Caki2 (cell line): ENCODE measurements at places on chromosomes 13 and 19.

GRCh38 chr19:31598730-31599238 lies 249.5 kb upstream of the TSHZ3 start:
- no peak for DNase-seq

DNA sequence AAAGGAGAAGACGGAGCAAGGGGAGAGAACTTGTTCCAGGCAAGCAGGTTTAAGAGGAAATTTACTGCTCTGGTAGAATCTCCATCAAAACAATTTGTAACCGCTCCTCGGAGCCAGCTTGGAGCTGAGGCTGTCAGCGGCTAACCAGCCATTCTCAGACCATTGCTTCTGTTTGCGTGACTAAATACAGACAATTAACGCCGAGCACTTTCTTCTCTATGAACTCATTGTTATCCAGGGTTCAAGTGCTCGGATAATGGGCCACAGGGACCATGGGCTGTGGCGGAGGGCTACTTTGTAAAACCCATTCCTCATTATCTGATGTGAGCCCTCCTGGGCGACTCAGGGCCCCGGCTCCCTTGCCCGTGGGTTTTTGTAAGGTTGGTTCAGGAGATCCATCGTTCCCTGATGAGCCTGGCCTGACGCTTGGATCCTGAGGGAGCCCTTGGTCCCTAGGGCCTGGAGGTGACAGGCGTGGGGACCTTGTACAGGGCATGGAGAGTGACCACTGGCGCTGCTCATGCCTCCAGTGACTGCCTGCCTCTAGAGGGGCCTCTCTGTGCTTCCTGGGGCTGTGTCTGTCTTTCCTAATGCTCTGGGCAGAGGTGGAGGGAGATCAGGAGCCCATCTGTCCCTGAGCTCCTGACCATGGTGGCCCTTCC lies 61.5 kb upstream of the ZNF536 start:
- no peak for DNase-seq

DNA sequence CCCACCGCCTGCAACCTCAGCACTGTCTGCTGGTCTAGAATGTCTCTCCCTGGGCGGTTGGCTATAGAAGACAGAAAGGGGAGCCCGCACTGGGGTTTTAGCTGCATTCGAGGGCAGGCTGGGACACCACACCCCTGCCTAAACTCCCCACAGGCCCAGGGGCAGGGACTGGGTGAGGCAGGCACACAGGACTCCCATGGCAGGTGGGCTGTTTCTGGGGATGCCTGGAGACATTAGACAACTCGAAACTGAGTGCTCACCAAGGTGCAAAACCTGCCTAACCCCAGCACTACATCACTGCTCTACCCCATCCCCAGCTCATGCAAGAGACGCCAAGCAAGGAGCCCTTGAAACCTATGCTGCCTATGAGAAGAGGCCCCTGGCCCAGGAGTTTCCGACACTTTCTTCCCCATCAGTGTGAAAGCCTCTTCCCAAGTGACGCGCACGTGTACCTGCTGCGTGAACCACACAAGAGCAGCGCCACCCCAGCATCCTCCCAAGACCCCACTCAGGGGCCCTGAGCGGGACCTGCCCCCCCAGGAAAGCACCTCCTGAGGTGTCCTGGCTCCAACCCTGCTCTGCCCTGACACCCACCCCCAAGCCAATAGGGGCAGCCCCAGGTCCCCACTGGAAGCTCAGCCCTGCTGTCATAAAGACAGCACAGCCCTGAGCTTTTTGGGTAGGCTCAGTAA lies 121.2 kb downstream of the TUBA3C start:
- DNase-seq, result no peak

DNA sequence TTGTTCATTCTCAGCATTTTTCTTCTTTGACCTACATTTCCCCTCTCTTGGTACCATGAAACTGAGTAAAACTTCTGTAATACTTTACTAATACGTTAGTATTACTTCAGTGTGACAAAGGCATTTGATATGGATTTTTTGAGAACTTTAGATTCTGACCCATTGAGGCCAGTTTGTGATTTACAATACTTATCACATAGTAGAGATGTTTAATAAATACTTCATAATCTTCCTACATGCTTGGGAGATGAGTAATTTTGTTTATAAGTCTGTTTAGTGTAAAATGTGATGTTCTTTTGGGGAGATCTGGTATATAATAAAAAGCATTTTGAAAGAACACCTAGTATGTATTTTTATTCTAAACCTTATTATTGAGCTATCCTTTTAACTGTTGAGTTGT lies 29.7 kb downstream of the GTF2F2 start:
- no peak for DNase-seq

- DNase-seq, result no peak
Observed at GRCh38 chr19:47494729-47495128, 10.7 kb upstream of the KPTN start.

- DNase-seq, result no peak
Observed at GRCh38 chr13:91238036-91238435, 109.5 kb upstream of the MIR17HG start.
